ENCODE measurements at places on chromosomes 4 and X.

- no peak overlapping the region for H3K27ac ChIP-seq
- no peaks in the 10 kb centered on the region for H3K36me3 ChIP-seq
- no peak overlapping the region for H3K4me3 ChIP-seq
- no peaks in the 10 kb centered on the region for H3K4me1 ChIP-seq
These were observed 20.9 kb upstream of the ZRSR2 start for GRCh38 chrX:15769300-15769954.

DNA sequence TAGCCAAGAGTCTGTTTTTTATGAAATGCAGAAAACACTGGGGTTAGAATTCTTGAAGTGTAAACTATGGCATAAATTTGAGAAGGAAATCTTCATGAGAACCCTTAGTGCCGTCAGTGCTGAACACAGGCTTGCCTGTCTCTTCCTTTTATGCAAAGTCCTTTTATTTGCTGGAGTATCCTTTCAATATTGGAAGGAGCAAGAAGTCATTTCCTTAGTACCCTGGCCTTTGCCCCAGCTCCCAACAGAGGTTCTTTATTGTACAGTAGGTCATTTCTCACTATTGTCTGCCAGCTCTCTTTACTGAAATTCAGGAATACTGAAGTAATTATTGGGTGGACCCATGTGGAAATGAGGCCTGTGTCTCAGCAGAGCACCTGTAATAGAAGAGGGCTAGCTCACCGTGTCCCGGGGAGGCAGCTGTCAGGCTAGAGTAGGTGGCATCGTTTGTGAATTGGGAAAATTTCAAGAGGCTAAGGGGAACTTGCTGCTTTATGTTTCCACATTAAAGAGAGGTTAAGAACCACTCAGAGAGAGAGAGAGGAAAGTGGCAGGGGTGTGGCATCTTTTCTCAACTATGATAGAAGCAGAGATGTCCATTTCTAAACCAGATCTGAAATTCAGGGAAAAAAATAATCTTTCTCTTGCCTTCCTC lies 8.7 kb downstream of the FHDC1 start:
- DNase-seq = no peak
- no peak overlapping the region for H3K4me3 ChIP-seq
- no peaks in the 10 kb centered on the region for H3K36me3 ChIP-seq
- H3K4me1 ChIP-seq = no peaks in the 10 kb centered on the region

DNA sequence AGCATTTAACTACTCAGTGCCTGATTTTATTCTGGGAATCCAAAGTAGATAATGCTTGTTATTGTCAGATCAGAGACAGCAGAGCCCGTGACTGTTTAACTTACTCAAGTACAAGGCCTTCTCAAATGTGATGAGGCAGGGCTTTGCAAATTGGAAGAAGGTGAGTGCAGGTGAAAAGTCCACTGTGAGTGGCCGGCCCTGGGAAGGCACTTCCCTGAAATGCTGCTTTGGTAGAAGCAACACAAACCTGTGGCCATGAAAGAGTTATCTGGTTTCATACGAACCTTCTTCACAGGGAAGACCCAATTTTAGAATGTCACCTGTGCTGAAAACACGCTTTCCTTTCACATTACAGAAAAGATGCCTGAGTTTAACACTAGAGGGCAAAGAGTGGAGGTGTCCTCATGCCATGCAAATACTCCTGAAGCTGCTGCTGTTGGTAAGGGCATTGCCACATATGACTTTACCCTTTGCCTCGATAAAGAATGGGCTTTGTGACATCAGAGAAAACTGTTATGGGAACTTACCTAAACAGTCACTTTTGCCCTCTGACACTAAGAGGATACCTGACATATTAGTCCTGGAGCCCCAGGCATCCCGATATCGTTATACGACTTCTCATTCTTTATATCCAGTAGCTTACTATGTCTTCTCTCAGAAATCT lies 8.0 kb downstream of the PPARGC1A start:
- no peaks in the 10 kb centered on the region for H3K36me3 ChIP-seq
- peaks cover 4% of the 10 kb centered on the region for H3K4me1 ChIP-seq
- H3K4me3 ChIP-seq = no peak overlapping the region
- DNase-seq = no peak

- DNase-seq = no peak
- H3K4me1 ChIP-seq = no peaks in the 10 kb centered on the region
- H3K4me3 ChIP-seq = no peak overlapping the region
These were observed 37.8 kb upstream of the BDH2 start for GRCh38 chr4:103137446-103137827.

DNA sequence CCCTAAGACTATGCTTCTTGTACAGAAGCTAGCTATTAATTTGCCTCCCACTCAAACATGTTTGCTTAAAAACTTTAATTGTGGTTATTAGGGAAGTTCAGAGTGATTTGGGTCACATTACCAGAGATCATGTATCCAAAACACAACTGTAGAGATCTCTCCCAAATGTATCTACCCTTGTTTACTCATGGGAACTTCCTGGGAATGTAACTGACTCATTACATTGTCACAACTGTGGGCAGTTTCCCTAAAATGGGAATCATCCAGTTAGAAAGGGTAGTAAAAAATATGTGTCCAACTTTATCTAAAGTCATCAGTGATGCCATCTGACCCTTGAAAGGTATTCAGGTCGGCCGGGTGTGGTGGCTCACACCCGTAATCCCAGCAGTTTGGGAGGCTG lies 40.3 kb upstream of the GLRA3 start:
- no peaks in the 10 kb centered on the region for H3K36me3 ChIP-seq
- no peak overlapping the region for H3K4me3 ChIP-seq
- peaks cover 13% of the 10 kb centered on the region for H3K4me1 ChIP-seq
- H3K27me3 ChIP-seq = no peaks in the 10 kb centered on the region

All from body of pancreas (tissue), 4 donors.